ENCODE measurements at places on chromosomes 3 and 15.
A peak's percentile ranks its signal among the peaks of the same experiment; 100 is the strongest.

GRCh38 chr15:40695469-40695890 lies 506 bp downstream of the RAD51 start:
- no peak for DNase-seq

DNA sequence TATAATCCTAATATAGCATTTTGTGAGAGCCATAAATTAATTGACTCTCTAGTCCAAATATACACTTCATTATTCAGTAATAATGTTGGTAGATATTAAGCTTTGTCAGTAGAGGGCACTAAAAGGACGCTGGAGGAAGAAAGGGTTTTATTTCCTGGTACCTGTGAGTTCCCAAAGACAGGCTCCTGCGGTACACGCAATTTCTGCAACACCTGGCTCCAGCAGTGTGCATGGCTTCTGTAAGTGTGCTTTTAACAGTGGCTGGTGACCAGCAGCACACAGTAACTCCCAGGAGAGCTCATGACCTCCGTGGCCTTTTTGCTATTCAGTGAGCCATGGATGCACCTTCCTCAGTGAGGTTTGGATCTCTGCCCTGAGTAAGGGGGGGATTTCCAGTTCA lies 338.3 kb upstream of the ZNF385D start:
- peak; percentile 45 for DNase-seq

DNA sequence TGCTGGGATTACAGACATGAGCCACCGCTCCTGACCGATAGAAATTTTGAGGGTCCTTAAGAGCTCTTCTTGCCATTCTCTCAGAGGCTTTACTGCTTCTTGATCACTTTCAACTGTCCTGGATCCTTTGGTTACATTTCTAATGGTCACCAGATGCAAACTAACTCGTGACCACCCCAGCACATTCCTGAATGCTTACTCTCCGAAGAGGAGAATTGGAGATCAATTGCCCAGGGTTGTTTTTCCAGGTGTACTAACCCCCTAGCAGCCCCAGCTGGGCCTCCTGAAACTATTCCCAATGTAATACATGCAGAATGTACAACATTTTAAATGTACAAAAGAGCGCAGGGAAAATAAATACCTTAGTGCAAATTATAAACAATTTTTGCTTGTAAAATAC lies 65.1 kb upstream of the TBL1XR1 start:
- no peak for DNase-seq

DNA sequence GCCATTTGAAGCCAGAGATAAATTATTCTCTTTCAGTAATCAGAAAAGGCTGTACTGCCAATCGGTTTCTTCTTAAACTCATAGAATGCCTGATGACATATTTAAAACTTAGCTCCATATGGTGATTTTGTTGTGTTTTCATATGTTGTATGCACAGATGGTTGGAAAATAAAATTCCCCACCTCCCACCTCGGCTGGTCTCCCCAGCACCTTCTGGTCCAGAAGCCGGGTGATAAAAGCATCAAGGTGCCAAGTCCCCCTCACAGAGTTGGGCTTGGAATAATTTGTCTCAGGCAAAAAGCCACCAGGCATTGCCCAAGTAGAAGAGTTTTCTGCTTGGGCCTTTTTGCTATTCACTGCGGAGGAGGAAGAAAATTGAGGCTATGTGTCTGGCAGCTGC lies 18.4 kb downstream of the LARS2 start:
- DNase-seq, result no peak

DNA sequence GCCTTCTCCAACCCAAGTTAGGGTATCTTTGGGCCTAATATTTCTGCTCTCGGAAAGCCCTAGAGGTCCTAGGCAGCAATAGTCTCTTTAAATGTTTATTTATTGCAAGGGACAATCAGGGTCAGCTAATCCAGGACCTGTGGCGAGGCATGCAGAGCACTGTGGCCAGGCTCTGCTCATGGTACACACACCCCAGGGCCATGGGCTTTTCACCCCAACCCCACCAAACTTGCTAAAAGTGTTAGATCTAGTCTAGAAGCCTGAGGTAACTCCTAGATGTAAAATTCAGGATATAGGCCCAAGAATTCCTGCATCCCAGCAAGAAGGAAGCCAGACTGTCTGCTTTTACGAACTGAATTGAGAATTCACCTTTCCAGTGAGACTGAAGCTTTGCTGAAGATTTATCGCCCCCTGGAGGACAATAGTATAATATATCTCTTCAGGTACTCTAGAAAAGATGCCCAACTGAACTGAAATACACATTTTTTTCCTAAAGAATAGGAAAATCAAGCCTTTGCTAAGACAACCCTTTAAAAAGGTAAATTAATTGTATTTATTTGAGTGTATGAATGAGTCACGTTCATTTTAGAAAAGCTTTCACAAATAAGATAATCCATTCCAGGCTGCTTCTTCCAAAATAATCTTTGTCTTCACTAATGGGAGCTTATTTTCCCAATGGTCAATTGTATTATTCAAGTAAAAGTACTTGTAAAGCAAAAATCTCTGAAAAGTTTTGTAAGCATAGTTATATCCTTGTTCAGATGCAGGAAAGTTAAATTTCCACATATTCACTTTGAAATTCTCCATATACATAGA lies 89.8 kb downstream of the LRRC3B start:
- peak; percentile 87 for DNase-seq

- DNase-seq, result no peak
Observed at GRCh38 chr3:127734754-127735473, 62.2 kb downstream of the ABTB1 start.

DNA sequence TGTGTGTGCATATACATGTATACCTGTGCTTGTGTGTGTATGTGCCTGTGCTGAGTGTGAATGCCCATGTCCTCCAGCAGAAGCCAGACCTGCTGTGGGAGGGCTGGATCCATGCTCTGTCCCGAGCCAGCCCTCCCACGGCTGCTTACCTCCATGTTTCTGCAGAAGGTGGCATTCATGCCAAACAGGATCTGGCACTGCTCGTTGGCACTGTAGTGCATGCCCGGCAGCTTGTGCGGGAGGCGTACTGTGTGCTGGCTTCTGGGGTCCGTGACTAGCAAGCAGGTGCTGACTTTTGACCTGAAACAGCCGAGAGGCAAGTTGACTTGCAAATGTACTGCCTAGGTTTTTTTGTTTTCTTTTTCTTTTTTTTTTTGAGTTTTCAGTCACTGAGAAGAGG lies 189.3 kb downstream of the ADAMTS17 start:
- no peak for DNase-seq

- no peak for DNase-seq
Observed at GRCh38 chr15:76939715-76940114, 8.2 kb downstream of the RCN2 start.

DNA sequence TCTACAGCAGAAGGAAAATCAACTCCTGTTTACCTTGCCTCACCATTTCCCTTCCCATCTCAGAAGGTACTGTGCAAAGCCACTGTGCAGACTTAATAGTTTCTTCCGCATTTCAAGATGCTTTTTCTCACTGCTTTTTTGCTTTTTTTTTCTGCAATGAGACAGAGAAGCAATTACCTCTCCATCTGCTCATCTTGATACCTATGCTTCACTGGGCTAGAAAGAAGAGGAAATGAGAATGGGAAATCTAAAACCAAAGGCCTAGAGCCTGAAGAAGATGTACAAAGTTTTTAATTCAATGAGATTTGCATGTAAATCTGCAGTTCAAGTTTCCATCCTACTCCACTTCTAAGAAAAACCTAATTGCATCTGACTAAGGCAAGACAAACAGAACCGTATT lies 238.1 kb upstream of the SETMAR start:
- DNase-seq, result no peak

DNA sequence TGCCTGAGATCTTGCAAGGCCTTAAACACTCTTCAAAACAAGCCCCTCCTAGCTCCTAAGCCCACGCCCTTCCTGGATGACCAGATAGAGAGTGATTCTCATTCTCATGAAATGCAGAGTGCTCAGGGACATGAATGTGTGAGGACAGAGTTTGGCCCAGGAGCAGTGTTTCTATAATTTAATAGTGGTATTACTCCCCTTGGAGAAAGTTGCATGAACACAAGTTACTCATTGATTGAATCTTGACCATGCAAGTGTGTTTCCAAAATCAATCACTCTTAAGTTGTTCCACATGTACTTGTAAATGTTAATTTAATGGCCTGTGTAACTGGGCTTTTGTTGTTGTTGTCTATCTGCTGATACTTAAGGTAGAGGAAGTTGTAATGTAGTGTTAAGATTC lies 181.6 kb downstream of the ADAMTSL3 start:
- DNase-seq, result no peak

GRCh38 chr3:114328345-114328744 lies 34.5 kb downstream of the TIGIT start:
- no peak for DNase-seq

DNA sequence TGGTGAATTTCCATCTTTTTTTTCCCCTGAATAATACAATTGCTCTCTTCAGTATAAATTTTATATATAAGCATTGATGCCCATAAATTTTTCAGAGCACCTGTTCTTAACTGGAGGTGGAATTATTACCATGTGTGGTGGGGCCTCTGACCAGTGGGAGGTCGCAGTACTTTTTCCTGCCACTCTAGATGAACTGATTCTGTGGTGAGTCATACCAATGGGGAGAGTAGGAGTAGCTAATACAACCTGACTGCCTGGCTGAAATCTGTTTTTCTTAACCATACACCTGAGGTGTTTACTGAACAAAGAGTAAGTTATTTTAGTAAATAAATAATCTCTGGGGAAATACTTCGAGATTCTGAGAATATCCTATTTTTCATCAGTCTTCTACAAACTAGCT lies 67.2 kb downstream of the UNC13C start:
- no peak for DNase-seq

GRCh38 chr3:38610934-38611333 lies 38.6 kb downstream of the SCN5A start:
- no peak for DNase-seq

All from neural progenitor cell (in vitro differentiated cells).